ENCODE measurements at places on chromosomes 1 and 21.

DNA sequence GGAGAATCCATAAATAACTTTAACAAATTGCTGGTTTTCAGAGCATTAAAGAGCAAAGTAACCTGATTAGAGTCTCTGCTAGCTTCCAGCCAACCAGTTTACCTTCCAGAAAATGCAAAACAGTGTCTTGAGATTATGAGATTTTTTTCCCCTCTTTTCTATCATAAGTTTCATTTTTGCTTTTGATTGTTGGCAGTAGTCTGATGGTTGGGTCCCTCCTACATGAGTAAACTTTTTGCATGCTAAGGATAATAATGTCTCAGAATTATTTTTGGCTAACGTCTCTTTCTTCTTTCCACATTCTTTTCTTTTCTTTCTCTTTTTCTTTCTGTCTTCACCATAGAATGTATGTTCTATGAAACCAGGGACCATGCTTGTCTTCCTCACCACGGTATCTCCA is 6.3 kb upstream of the ADAMTS5 start:
- no peak for DNase-seq

- no peak for DNase-seq
Measured at GRCh38 chr1:147266381-147266780, 23.9 kb downstream of the CHD1L start.

GRCh38 chr1:116325922-116326321 is 47.1 kb upstream of the ATP1A1 start:
- no peak for DNase-seq

GRCh38 chr1:194227161-194227560 is 1040.7 kb upstream of the B3GALT2 start:
- DNase-seq, result no peak

GRCh38 chr21:39124681-39125251 is 58.5 kb downstream of the PSMG1 start:
- no peak for DNase-seq

DNA sequence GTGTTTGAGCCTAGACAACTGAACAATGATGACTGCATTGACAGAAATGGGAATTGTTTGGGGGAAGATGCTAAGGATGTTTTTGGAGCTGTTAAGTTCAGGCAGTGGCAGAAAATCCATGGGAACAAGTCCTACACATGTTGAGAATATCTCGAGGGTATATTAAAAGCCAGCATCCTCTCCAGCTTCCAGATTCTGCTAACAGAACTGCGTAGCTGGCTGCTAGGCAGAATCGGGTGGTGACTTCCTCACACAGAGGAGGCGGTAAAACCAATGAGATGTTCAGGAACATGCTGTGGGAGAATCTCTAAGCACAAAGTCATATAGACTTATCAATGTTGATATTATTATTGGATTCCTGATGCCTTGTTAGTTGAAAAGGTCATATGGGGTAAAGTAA is 14.8 kb downstream of the FAM163A start:
- DNase-seq, result no peak

DNA sequence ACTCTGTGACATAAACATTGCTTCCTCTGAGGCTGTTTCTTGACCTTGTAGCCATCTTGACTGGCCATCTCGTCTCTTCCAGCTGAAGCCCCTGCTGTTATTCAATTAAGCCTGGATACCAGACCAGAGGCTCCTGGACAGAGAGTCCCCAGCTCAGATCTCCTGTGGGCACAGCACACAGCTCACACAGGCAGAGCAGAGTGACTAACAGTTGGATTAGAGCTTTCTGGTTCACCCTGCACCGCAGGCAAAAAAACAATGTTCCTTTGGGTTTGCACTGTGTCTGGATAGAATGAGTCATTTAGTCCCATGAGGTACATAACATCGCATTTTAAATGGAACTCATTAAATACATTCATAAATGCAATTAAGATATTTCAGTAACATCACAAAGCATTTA is 33.4 kb upstream of the USH2A start:
- no peak for DNase-seq

DNA sequence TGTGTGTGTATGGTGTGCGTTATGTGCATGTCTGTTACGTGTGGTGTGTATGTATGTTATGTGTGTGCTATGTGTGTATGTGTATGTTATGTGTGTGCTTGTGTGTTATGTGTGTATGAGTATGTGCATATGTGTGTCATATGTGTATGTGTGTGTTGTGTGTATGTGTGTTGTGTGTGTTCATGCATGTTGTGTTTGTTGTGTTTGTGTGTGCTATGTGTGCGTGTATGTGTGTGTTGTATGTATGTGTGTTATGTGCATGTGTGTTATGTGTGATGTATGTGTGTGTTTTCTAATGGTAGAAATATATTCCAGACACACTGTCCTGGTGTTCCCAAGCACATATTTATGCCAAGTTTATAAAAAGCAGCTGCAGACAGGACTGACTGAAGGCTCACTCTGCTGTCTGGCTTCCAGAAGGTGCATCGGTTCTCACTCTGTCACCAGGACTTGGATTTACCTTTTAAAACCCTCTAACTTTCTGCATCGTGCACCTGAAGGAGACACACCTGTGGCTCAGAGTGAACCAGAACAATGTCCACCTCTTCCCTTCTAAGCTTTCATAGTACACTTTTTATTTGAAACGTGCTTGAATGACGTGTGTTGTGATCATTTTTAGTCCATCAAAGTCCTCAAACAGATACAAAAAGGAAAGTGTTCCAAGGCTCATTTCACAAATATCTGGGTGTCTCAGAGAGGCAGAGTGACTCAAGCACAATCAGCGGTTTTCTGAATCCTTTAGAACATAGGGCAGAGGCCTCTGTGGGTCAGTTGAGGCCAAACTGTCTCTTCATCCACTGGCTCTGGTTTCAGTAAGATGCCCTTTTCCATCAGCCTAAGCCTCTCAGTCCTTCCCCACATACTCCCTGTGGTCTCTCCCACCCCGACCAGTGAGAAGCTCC is 49.9 kb downstream of the TOMM20 start:
- no peak for DNase-seq

- DNase-seq, result no peak
Measured at GRCh38 chr1:160795951-160796383, at the start of gene LY9. TSS of gene LY9 (plus strand) at chr1:160796174. CDS start at chr1:160796188, 14 bp downstream.

- no peak for DNase-seq
Measured at GRCh38 chr1:92792340-92792782, 7.5 kb upstream of the EVI5 start.

DNA sequence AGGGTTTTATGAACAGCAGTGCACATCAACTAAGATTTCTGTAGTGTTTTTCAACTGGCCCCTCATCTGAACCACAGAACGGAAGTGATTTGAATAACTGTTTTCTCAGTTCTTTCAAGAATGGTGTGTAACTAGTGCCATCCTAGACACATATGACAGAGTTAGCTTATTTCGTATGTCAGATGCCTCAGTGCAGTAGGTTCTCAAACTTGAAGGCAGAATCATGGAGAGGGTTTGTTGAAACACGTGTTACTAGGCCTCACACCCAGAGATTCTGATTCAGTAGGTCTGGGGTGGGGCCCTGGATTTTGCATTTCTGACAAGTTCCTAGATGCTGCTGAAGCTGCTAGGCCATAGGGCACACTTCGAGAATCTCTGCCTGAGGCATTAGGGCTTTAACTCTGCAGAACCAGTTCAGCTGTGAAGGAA is 49.0 kb downstream of the SCCPDH start:
- no peak for DNase-seq

DNA sequence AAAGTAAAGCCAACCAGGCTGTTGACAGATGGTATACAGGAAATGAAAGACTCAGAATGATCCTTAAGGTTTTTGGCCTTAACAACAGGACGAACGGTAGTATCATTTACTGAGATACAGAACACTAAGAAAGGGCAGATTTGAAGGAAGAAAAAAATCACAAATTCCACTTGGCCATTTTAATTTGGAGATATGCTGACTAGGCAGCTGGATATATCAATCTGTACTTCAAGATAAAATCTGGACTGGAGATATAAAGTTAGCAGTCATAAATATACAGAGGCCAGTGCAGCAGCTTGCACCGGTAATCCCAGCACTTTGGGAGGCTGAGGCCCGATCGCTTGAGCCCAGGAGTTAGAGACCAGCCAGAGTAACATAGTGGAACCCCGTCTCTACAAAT is 1.3 kb downstream of the NVL start:
- no peak for DNase-seq

DNA sequence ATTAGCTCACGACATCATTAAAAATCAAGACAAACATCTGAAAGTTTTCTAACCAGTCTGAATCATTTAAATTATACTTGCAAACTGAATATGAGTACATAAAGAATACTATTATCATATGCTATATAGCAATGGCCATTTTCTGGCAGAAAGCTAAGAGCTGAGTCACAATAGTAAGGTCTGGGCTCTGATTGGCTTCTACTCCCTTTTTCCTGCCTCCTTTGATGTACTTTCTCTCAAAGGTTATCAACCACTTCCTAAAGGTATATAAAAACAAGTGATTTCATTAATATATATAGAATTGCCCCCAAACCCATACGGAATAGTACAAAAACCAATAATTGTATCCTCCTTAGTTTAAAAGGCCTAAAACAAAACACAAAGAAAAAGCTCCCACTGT is 7.0 kb downstream of the KCNA3 start:
- DNase-seq, result no peak

- no peak for DNase-seq
Measured at GRCh38 chr1:156050376-156050775, 3.2 kb downstream of the UBQLN4 start.

GRCh38 chr1:46807046-46807972 is 8.5 kb downstream of the CYP4B1 start:
- no peak for DNase-seq

GRCh38 chr1:211611818-211612217 is 32.9 kb upstream of the SLC30A1 start:
- no peak for DNase-seq

- no peak for DNase-seq
Measured at GRCh38 chr1:22832414-22832786, 121.8 kb downstream of the EPHB2 start.

- DNase-seq, result no peak
Measured at GRCh38 chr1:60390593-60391282, 317.2 kb upstream of the C1orf87 start.

GRCh38 chr1:224252479-224252878 is 69.4 kb downstream of the DEGS1 start:
- DNase-seq, result no peak

GRCh38 chr21:46532080-46532479 is 72.8 kb downstream of the S100B start:
- no peak for DNase-seq

DNA sequence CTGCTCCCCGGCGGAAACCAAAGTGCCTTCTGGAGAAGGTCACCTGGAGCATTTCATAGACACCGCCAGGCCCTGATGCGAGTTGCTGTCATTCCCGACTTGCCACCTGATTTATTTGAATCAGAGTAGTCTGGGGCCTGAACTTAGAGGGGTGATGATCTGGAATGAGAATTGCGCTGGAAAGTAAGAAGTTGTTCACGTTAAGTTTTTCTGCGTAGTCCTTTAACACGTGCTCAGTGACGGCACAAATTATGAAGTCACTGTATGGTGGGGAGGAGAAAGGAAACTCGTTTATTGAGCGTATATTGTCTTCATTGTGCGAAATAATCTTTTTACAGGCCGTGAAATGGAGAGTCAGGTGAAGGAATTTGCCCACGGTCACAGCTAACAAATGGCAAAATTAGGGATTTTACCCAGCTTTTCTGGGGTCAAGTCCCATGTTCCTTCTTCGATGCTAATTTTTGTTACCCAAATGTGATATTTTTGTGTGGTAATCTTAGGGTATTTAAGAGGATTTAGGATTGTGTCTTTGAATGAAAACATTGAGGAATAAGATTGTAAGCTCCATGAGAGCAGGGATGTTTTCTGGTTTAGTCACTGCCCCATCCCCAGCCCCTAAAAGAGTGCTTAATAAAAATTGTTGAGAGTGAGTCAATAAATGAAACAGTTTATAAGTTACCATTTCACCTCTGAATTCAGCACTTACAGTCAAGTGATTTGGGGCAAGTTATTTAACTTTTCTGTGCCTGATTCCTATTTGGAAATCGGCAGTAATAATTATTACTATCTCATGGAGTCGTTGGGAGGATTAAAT is 46.4 kb upstream of the NBL1 start:
- DNase-seq, result no peak

GRCh38 chr1:186762653-186763052 is 66.1 kb upstream of the PLA2G4A start:
- DNase-seq, result no peak

GRCh38 chr1:226725897-226726267 is 13.2 kb downstream of the ITPKB start:
- no peak for DNase-seq

DNA sequence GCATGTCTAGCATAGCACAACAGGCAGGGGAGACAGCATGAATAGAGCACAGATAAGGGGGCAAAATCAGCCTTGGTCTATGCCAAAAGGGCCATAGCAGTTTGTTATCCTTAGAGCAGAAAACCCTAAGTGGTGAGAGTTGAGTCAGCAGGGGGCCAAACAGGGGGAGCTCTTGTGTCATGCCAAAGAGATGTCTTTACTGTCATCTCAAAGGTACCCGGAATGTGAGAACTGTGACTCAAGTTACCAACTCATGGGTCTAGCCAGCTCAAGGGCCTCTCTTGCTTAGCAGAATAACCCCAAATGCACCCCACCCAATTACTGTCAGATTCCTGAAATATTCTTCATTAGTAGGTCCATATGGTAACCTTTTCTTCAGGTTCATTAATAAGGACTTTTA is 45.9 kb upstream of the NRDC start:
- no peak for DNase-seq

- DNase-seq, result no peak
Measured at GRCh38 chr1:88662723-88663122, 21.4 kb upstream of the PKN2 start.

DNA sequence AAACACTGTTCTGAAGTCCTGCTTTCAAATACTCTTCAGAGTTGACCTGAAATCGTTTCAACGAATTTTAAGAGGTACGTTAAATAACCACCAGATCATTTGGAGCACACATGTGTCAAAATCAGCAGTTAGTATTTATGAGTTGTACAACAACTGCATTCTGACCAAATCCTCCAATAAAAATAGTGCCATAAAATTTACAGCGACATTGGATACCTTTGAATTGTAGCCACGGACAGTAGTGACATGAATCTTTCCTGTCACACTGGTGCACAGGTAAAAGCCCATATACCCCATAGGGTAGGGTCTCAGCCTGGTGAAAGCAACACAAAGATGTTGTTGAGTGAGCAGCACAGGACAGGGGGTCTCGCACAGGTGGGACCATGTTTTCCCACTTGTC is 121.5 kb downstream of the CLIC6 start:
- DNase-seq, result no peak

DNA sequence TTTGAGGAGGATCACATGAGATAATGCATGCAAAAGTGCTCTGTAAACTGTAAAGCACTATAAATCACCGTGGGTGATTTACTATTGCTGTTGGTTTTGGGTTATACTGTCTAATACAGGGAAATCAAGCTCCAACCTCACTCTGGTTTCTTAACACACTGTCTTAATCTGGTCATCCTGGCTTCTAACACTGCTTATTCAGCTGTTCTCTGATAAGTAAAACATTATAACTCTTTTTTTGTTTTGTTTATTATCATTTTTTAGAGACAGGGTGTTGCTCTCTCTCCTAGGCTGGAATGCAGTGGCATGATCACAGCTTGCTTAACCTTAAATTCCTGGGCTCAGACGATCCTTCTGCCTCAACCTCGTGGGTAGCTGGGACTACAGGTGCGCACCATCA is 21.9 kb upstream of the LSM10 start:
- DNase-seq, result no peak

GRCh38 chr1:41449326-41449921 is 35.1 kb downstream of the EDN2 start:
- DNase-seq, result no peak

GRCh38 chr1:29469457-29469856 is 233.1 kb downstream of the PTPRU start:
- DNase-seq, result peak; percentile 32

GRCh38 chr1:97524211-97524610 is 396.6 kb downstream of the DPYD start:
- DNase-seq, result no peak

- DNase-seq, result peak; percentile 90
Measured at GRCh38 chr1:15950763-15951295, 25.1 kb downstream of the ZBTB17 start.

Measured in tibial artery (tissue), 4 donors.